ENCODE measurements at places on chromosomes 2 and 18. TPM values are rescaled to one million over a fixed set of nuclear protein-coding genes. Genes with fewer than 3 reads are reported as not detected.

DNA sequence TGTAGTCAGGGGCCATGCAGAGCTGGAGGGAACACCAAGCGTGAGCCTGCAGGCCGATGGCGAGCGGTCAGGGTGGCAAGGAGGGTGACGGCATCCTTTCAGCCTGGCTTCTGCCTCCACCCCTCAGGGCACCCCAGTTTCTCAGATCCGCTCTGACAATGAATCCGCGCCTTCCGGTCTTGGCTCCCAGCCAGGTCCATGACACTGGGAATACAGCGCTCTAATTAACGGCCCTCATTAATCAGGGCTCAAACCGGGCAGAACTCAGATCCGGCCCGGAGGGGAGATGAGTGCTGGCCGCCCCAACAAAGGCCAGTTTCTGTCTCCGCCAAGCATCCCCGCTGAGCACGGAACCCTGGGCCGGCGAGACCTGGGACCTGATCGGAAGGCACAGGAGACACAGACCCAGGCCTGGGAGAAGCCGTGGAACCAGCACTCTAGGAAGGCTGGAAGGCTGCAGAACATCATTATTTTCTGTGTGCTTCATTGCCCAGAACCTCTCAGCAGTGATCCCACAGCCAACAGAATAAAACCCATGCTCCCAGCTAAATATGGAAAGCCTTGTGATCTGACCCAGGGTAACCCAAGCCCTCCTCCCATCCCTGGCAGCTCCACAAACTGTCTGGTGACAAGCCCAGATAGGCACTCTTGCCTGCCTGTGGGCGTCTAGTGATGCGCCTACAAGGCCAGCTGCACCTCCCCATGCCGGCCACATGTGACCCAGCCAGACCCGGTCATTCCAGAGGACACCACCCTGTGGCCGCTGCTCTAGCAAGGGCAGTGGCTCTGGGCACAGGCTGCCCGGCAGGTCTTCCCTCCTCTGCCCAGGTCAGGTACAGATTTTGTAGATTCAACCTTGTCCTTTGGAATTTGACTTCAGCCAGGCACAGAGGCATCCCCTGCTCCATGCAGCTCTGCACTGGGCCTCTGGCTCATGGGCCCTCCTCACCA, 438.7 kb upstream of the MYT1L start:
- no peaks in the 10 kb centered on the region for H3K36me3 ChIP-seq
- no peak overlapping the region for H3K27ac ChIP-seq
- no peaks in the 10 kb centered on the region for H3K27me3 ChIP-seq

Gene NXPH2
- not detected for total RNA-seq

DNA sequence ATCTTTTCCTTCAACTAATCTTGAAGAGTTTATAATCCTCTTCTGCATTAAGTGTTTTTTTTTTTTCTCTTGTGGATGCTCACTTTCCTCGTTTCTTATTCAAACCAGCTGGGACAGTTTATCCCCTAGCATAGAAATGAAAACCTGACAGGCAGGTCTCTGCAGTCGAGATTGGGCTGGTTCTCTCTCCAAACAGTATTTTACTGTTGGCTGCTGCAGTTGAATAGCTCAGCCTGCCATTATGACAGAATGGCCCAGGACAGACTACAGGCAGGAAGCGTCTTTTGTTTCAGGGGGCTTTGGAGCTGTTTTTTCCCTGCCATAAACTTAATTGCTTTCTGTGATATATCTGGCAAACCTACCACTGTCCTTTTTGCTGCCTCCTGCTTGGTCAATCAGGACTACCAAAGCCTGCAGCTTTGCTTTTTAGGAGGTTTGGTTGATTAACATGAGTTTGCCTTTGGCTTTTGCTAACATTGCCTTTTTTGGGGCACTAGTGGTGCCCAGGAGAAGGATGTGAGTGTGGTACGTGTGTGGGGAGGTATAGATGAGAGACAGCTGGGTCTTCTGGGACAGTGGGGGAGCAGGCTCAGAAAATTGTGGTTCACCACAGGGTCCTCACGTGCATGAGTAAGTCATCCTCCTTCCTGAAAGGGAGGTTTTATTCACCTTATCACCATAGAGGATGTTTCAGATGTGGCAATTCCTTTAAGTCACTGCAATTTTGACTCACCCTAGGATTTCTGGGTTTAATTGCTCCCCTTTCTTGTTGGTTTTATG, 128.7 kb downstream of the LYPD6B start:
- DNase-seq: peak; percentile 61
- no peak overlapping the region for H3K4me3 ChIP-seq
- H3K4me1 ChIP-seq: peaks cover 9% of the 10 kb centered on the region
- peaks cover 17% of the 10 kb centered on the region for H3K27me3 ChIP-seq
- no peak overlapping the region for H3K27ac ChIP-seq

Gene RBM44
- 0.42 TPM for total RNA-seq

GRCh38 chr18:75376004-75376403, 51.5 kb downstream of the SMIM21 start:
- no peak for DNase-seq
- H3K4me3 ChIP-seq: no peak overlapping the region
- peaks cover 7% of the 10 kb centered on the region for H3K27me3 ChIP-seq
- no peaks in the 10 kb centered on the region for H3K36me3 ChIP-seq
- H3K27ac ChIP-seq: no peak overlapping the region

DNA sequence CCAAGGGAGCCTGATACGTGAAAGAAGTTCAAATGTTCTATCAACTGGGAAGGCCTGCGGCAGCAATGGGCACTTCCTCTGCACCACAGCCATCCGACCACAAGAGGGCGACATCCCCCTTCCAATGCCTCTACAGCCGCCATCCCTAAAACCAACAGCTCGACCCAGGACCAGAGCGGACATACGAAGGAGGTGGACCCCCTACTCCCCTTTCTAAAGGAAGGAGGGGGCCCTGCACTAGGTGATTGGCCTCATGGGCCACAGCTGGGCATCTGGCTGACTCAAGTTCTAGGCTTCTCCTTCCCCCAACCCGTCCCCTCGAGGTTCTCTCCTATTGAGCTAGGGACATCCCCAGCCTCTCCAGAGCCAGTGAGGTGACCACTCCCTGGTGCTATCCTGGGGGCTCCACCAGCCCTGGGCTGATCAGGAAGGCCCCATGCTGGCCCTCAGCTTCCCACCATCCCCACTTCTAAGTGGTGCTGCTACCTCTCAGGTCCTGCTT, 217.2 kb downstream of the TNS1 start:
- H3K36me3 ChIP-seq: peaks cover 3% of the 10 kb centered on the region
- H3K27ac ChIP-seq: no peak overlapping the region
- H3K27me3 ChIP-seq: no peaks in the 10 kb centered on the region
- peak; percentile 81 for DNase-seq
- H3K4me3 ChIP-seq: no peak overlapping the region

- no peaks in the 10 kb centered on the region for H3K4me1 ChIP-seq
- no peaks in the 10 kb centered on the region for H3K27me3 ChIP-seq
- H3K27ac ChIP-seq: no peak overlapping the region
- DNase-seq: no peak
- no peaks in the 10 kb centered on the region for H3K36me3 ChIP-seq
Observed at GRCh38 chr2:132519566-132519965, 103.0 kb downstream of the GPR39 start.

Gene M1AP
- not detected for total RNA-seq

- DNase-seq: no peak
- no peaks in the 10 kb centered on the region for H3K36me3 ChIP-seq
- H3K27ac ChIP-seq: no peak overlapping the region
- H3K4me1 ChIP-seq: no peaks in the 10 kb centered on the region
- H3K4me3 ChIP-seq: no peak overlapping the region
Observed at GRCh38 chr2:173990245-173990644, 25.1 kb upstream of the SP3 start.

DNA sequence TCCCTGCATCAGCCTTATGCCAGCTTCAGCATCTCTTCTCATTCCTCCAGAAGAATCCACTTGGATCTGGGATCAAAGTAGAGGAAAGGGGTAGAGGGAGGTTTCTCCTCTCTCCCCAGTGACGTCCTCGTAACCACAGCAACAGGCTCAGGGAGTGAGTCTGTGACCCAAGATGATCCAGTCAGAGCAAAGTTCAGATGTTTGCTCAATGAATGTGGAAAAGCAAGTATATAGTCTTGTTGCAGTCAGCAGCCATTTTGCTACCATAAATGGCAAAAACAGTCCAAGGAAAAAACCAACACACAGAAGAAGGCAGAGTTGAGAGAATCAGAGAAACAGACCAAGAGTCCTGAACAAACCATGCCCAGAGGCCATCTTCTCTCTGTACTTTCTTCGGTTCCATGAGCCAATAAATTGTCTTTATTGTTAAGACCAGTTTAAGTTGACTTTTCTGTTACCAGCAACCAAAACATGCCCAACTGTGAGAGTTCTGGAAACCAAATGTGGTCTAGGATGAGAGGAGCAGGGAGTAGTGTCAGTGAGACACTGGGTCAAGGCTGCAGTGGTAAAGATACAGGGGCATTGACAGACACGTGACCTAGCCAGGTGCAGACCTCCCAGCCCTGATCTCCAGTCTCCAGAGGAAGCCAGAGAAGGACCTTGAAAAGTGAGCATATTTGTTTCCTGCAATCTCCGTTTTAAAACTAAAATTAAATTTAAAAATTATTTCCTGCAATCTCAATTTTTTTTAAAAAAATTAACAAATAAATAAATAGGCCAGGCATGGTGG, 3.2 kb upstream of the CXCR1 start:
- no peak overlapping the region for H3K27ac ChIP-seq
- H3K4me3 ChIP-seq: no peak overlapping the region
- H3K4me1 ChIP-seq: peaks cover 20% of the 10 kb centered on the region
- DNase-seq: no peak

Gene MAP4K3
- 10.9 TPM for total RNA-seq

GRCh38 chr2:70258532-70258875, 567 bp downstream of the PCYOX1 start:
- DNase-seq: no peak
- H3K27me3 ChIP-seq: no peaks in the 10 kb centered on the region
- peak overlapping the region; percentile 79 for H3K4me3 ChIP-seq
- H3K27ac ChIP-seq: no peak overlapping the region
- H3K4me1 ChIP-seq: peaks cover 35% of the 10 kb centered on the region
- H3K36me3 ChIP-seq: peaks cover 10% of the 10 kb centered on the region

DNA sequence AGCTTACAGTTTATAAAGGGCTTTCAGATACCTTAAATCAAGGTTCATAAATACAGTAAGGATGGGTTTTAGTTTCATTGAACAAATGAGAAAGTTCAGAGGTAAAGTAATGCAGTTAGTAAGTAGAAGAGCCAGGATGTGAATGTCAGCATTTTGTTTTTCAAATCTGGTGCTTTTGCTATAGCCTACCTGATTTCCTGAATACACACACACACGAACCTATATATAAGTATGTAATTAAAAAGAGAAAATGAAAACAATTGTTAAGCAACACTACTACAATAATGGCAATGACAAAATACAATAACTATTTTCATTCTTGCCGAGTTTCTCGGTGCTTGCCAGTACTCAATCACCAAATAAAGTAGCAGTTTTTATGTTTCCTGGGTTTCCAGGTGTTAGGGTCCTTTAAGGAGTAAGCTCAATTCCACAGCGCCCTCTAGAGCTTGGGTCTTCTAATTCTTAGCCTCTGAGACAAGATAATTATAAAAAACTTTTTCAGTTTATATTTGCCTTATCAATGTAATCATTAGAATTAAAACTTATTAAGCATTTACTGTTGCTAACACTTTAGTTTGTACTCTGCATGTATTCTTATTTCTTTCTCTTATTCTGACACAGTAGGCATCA, 512.9 kb upstream of the ACVR2A start:
- H3K27ac ChIP-seq: no peak overlapping the region
- no peak overlapping the region for H3K4me3 ChIP-seq
- H3K27me3 ChIP-seq: no peaks in the 10 kb centered on the region
- H3K36me3 ChIP-seq: no peaks in the 10 kb centered on the region
- peaks cover 7% of the 10 kb centered on the region for H3K4me1 ChIP-seq

DNA sequence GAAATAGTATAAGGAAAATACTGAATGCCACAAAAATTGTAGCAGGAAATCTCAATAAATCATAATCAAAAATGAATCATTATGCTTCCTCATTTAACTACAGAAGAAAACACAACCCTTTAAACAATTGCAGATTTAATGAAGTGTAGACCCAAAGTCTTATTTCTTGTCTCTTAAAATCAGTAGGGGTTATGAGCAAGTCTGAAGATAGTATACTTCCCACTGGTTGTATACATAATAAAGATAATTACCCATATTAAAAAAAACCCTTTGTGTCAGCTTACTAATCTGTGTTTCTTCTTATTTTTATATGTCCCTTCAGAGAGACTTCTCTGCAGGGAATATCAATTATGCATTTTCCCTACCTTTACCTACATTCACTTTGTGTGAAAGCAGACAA, 504.7 kb downstream of the ERBB4 start:
- no peaks in the 10 kb centered on the region for H3K36me3 ChIP-seq
- no peaks in the 10 kb centered on the region for H3K27me3 ChIP-seq
- no peaks in the 10 kb centered on the region for H3K4me1 ChIP-seq
- no peak overlapping the region for H3K4me3 ChIP-seq
- DNase-seq: no peak
- no peak overlapping the region for H3K27ac ChIP-seq

Gene PTPN4
- 92.2 TPM for total RNA-seq

GRCh38 chr2:23685181-23685580, 241.7 kb downstream of the ATAD2B start:
- H3K4me1 ChIP-seq: peaks cover 7% of the 10 kb centered on the region
- H3K4me3 ChIP-seq: no peak overlapping the region
- no peaks in the 10 kb centered on the region for H3K36me3 ChIP-seq
- H3K27ac ChIP-seq: no peak overlapping the region
- DNase-seq: no peak

DNA sequence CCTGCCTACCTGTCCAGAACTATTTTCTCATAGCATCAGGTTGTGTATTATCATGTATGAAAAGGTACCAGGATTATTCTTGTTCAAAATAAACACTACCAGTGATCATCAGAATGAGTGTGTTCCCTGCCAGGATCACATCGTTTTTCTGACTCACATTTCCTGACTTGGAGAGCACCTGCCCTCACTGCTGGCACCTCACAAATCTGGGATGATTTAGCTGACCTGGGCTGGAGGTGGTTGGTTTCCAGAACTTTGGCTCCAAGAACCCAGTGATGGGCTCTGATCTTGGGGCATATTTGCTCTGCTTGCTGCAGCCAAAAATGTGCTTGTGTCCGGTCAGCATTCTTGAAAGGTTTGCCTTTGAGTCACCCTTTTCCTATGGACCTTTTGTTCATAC, 836.3 kb upstream of the ACVR2A start:
- H3K36me3 ChIP-seq: no peaks in the 10 kb centered on the region
- no peaks in the 10 kb centered on the region for H3K27me3 ChIP-seq
- H3K4me1 ChIP-seq: no peaks in the 10 kb centered on the region
- no peak for DNase-seq
- H3K27ac ChIP-seq: no peak overlapping the region

GRCh38 chr2:58971511-58972360, 730.6 kb upstream of the FANCL start:
- no peaks in the 10 kb centered on the region for H3K4me1 ChIP-seq
- H3K27ac ChIP-seq: no peak overlapping the region
- H3K4me3 ChIP-seq: no peak overlapping the region

Measured in activated CD8-positive, alpha-beta memory T cell treated with anti-CD3 and anti-CD28 coated beads, Interleukin-2, amount 10 ng/mL, durations not matched to agents 7 days and 5 days (primary cell).